ENCODE measurements at places on chromosomes 4 and X.

DNA sequence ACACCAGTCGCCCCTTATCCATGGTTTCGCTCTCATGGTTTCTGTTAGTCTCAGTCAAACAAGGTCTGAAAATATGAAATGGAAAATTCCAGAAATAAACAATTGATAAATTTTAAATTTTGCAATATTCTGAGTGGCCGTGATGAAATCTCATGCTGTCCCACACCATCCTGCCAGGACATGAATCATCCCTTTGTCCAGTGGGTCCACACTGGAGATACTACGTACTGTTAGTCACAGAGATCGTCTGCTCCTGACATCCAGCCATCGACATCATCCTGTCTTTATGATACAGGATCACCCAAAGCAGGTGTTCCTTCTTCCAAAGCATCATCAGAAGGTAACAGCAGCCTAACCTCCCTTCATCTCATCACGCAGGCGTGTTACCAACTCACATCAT lies 76.5 kb upstream of the MSX1 start:
- DNase-seq = no peak

DNA sequence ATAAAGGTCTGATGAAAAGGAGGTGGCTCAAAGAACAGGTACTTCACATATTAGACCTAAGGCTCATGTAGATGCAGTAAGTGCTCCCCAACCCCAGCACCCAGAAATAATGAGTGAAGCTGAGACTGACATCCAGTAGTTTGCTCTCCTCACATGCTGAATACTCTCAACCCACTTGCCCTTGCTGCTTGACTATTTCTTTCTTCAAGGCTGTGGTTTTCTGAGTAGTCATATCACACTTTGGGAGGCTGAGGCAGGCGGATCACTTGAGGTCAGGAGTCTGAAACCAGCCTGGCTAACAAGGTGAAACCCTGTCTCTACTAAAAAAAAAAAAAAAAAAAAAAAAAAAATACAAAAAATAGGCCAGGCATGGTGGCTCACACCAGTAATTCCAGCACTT lies 51.5 kb upstream of the PRPS1 start:
- no peak for DNase-seq

DNA sequence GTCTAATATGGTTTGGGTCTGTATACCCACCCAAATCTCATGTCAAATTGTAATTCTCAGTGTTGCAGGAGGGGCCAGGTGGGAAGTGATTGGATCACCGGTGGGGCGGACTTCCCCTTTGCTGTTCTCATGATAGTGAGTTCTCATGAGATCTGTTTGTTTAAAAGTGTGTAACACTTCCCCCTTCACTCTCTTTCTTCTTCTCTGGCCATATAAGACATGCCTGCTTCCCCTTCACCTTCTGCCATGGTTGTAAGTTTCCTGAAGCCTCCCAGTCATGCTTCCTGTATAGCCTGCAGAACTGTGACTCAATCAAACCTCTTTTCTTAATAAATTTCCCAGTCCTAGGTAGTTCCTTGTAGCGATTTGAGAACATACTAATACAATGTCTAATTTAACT lies 19.7 kb upstream of the SCRG1 start:
- no peak for DNase-seq

DNA sequence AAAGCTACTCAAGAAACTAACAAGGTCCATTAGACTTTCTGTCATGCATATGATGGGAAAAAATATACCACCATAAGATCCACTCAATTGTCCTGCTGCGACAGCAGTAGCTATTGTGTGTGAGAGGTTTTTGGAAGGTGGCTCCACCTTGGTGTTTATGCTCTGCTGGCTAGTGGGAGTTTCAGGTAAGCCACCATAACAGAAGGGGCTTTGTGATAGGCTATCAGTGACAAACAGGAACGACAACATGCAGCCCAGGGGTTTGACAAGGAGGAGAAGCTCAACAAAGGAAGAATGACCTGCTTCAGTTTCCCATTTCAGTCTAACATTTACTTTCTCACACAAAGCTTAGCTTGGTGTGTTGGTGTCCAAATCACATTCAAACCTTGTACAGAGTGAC lies 182.6 kb downstream of the ATOH1 start:
- no peak for DNase-seq

DNA sequence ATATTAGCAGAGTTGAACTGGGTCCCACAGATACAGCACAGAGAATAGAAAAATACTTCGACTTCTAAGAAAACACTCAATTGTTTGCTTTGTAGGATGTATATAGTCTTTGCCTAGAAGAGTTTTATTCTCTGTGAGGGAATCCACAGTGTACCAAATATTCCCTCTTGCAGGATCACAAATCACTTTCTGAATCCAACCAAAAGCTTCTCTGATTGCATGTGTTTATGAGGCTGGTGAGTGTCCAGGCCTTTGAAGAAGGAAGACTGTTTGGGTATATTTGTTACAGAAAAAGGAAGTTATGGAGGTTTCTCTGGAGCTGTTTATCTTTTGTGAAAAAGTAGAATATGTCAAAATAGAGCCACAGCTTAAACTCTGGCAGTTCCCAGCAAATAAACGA lies 423.2 kb downstream of the AFF2 start:
- no peak for DNase-seq

DNA sequence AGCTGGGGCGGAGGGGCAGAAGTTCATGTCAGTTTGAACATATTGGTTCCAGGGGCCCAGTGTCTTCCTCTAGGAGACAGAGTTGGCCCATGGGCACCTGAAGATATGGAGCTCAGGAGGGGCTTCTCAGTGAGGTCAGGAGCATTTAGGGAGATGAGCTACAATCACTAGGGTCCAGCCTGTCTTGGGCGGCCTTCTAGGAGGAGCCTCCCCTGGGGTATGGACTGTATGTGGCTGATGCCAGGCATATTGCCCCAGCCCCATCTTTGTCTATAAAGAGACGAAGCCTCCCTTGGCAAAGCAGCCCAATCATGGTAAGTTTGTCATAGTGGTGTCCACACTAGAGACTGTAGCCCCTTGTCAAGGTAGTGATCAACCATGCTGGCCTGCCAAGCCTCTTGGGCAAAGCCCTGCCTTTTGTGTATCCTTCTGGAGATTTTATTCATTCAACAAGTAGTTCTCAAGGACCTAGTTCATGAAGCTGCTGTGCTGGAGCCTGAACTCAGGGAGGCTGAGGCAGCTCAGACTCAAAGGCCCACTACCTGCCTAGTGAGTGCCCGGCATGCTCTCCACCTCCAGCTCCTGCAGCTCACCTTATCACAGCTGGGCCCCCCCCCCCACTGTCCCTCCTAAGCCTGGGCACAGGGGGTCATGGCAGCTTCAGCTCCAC lies 5.4 kb upstream of the CNGA2 start:
- DNase-seq = no peak

GRCh38 chrX:150543230-150544155 lies 24.9 kb upstream of the MTM1 start:
- no peak for DNase-seq

GRCh38 chr4:37590016-37590415 lies 96.2 kb downstream of the RELL1 start:
- no peak for DNase-seq

Measured in stimulated activated CD4-positive, alpha-beta T cell treated with anti-CD3 and anti-CD28 coated beads, Interleukin-12 subunit alpha, Interleukin-12 subunit beta, amount 100 ng/mL, for 4 hours (primary cell).